GM04503 (cell line): ENCODE measurements at places on chromosomes 2 and 18.

DNA sequence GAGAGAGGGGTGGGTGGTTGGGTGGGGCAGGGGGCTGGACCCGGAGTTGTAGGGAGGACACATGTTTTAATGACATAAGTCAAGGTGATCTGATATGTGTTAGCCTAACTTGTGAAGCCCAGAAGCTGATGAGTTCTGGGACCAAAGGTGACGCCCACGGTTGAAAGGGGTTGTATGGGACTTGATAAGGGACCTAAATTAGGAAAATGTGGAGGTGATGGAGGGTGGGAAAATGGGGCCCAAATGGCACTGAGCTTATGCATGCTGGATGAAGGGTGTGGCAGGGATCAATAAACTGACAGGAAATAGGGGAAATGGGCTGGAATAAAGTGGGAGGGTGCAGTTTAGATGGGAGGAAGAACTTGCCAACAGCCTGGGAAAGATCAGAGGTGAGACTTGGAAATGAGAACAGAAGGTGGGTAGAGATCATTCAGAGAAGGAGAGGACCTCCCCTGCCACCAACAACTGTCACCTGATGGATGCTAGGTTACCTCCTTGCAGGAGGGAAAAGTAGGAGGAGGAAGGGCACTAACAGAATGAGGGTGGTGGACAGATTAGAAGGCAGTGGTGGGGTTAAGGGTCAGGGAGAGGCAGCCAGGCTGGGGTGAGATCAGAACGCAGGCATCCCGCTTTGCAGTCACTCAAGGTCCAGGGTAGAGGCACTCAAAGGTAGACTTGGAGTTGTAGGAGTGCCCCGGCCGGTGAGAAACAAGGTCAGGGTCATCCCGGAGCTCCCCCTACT lies 15.3 kb downstream of the WNT10A start:
- no peak for DNase-seq

DNA sequence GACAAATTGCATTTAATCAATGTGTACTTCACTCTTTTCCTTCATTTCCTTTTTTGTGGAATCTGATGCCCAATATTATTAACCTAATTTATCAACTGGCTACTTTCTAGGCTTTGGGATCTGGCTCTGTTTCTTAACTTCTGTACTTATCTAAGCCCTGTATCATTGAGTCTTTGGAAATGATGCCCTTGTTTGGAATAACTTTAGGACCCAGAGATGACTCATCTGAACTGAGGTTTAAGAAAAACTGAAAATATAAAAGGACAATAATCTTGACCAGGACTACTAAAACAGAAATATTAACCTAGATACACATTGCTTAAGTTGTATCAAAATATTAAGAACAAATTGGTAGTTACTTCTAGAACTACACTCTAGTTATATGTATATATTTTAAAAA lies 600.8 kb downstream of the CPS1 start:
- DNase-seq = no peak

- DNase-seq = no peak
Observed at GRCh38 chr2:42161444-42161843, 7.7 kb upstream of the EML4 start.

DNA sequence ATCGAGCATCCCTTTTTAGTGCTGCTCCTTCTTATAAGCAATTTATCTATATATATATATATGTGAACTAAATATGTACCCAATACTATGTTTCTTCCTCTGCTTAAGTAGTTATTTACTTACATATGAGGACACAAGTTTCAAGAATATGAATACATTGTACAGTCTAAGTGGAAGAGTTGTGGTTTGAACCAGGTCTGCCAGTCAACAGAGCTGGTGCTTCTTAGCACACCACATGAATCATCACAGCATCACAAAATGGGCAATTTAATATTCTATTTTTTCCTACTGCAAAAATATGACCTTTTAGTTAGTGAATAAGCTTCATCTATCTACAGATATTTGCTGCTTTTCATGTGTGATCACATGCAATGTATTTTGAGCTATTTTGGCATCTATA lies 64.4 kb upstream of the SPAG16 start:
- DNase-seq = no peak

DNA sequence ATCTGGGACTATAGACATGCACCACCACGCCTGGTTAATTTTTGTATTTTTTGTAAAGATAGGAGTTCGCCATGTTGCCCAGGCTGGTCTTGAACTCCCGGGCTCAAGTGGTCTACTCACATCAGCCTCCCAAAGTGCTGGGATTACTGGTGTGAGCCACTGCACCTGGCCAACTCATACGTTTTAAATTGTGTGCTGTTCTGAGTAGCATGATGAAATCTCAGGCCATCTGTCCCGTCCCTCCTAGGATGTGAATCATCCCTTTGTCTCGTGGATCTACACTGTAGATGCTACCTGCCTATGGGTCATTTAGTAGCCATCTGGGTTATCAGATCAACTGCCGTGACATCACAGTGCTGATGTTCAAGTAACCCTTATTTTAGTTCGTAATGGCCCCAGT lies 38.5 kb upstream of the RMP24 start:
- DNase-seq = no peak

DNA sequence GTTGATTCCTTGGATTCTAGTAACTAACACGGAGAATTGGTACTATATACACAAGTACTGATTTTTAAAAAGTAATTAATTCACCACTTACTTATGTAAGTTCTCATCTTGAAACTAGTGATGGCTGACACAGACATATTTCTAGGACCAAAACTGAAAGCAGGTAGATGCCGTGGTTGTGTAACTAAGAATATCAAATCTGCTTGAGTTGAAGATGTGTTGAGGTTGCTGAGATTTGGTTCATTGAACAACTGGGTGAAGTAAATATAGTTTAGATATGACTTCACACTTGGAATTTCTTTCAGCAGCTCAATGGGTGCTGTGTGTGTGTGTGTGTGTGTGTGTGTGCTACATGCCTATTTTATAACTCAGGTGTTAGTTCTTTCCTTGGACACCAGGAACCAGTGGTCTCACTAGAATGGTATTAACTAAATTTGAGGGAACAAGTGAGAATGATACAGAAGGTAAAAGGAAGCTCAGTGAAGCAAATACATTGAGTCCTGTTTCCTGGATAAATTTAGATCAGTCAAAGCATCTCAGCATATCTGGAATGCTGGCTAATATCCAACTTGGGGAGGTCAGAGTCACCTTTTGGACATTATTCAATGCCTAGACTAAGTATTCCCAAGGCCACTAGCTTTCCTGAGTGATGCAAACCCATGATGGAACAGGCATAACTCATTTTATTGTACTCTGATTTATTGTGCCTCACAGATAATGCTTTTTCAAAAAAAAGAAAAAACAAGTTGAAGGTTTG lies 110.7 kb upstream of the ZEB2 start:
- no peak for DNase-seq

DNA sequence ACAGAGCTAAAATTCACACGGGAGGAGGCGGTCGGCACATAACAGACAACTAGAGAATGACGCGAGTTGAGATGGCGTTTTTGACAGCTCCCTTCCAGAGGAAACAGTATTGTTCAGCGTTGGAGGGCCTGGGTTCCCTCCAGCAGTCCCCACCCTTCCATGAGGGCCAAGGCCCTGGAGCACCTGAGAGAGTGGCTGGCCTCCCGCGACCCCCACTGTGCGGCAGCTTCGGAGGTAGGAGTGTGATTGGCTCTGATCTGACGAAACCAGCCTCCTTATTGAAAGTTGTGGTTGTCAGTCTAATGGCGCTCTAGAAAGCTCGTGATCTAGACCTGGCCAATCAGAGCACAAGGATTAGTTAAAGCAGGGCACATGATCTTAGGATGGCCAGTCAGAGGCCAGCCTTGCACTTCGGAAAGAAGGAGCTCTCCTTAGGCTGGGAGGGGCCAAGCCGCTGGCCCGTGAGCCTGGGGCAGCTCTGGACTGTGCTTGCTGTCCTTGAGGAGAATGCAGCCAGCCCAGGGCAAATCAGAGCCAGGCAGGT lies 104.5 kb upstream of the CELF4 start:
- no peak for DNase-seq
